ENCODE measurements at places on chromosomes 16 and 17.

DNA sequence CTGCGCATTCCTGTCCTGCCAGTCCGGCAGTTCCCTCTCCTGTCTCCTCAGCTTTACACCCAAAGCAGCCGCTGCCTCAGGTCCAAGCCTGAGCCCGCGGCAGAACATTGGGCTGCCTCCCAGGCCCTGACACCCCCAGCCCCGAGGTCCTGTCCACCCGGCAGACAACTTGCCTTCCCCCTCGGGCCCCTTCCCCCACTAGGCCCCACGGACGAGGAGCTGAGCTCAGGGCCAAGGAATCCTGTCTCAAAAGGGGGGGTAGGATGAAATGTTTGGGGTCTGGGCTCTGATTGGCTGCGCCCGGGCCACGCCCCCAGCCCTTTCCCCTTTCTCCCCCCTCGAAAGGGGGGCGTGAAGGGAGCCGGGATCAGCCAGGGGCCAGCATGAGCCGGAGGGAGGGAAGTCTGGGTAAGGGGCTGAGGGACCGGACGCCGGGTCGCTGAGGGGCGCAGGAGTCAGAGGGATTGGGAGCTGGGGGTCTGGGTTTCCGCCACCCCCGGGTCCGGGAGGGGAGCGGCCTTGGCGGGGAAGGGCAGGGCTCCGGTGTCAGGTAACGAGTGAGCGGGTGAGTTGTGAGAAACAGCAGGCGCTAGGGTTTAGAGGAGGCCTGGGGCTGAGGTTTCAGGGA is at the start of gene CTF1:
Gene CTF1 (plus strand): TSS at position 354 of the 628 bp plus-strand sequence. CDS start 30 bp downstream, at position 384.
- no peak for DNase-seq

GRCh38 chr17:3529817-3530741 is 27.5 kb downstream of the TRPV3 start:
- DNase-seq, result peak; percentile 47

- peak; percentile 70 for DNase-seq
These were observed 204.9 kb downstream of the PRKCA start for GRCh38 chr17:66507103-66507923.

GRCh38 chr17:31931756-31932155 is 5.1 kb upstream of the SUZ12 start:
- DNase-seq, result no peak

GRCh38 chr17:80885947-80886582 is 105.6 kb upstream of the CHMP6 start:
- DNase-seq, result no peak

All from erythroblast (primary cell).